Activated T-cell treated with anti-CD3 and anti-CD28 coated beads, Interleukin-2, amount 50 U/mL, for 72 hours (primary cell): ENCODE measurements at places on chromosomes 11 and 22. TPM values are rescaled to one million over a fixed set of nuclear protein-coding genes. Genes with fewer than 3 reads are reported as not detected.

The SLC22A6 gene
- total RNA-seq = not detected

The GVQW3 gene
- 3.6 TPM for total RNA-seq

The KAT5 gene
- total RNA-seq = 105 TPM

The C11orf42 gene
- total RNA-seq = not detected

DNA sequence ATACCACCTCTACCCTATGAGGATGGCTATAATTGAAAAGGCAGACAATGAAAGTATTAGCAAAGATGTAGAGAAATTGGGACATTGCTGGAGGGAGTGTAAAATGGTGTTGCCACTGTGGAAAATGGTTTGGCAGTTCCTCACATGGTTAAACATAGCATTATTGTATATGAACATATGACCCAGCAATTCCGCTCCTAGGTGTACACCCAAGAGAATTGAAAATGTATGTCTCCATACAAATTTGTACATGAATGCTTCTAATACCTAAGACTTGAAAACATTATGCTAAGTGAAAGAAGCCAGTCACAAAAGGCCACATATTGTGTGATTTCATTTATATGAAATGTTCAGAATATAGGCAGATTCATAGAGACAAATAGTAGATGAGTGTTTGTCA is 10.0 kb downstream of the SLCO2B1 start:
- H3K27me3 ChIP-seq = no peaks in the 10 kb centered on the region
- H3K4me1 ChIP-seq = peaks cover 6% of the 10 kb centered on the region
- H3K27ac ChIP-seq = no peak overlapping the region
- no peaks in the 10 kb centered on the region for H3K36me3 ChIP-seq
- no peak for DNase-seq
- no peak overlapping the region for H3K4me3 ChIP-seq

DNA sequence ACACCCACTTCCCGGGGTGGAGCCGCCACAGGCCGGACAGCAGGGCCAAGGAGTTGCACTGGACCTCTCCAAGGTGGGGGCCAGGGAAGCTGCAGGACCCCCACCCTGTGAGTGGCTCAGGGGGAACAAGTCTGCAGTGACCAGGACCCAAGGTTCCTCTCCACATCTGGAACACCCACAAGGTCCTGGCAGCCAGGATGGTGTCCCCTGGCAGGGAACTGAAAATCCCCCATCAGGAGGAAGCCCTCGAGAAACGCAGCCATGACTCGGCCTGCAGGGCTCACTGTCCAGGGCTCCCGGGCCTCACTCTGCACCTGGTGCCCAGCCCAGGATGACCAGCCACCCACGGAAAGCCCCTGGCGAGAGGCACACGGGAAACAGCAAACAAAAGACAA is 11.5 kb downstream of the RNH1 start:
- peak overlapping the region; percentile 66 for H3K27ac ChIP-seq
- peaks cover 6% of the 10 kb centered on the region for H3K4me1 ChIP-seq
- no peak for DNase-seq
- H3K36me3 ChIP-seq = peaks cover 15% of the 10 kb centered on the region
- H3K4me3 ChIP-seq = no peak overlapping the region

GRCh38 chr11:125874556-125875124 is 12.8 kb upstream of the HYLS1 start:
- no peaks in the 10 kb centered on the region for H3K4me1 ChIP-seq
- DNase-seq = peak; percentile 49
- no peaks in the 10 kb centered on the region for H3K27me3 ChIP-seq
- H3K4me3 ChIP-seq = no peak overlapping the region

DNA sequence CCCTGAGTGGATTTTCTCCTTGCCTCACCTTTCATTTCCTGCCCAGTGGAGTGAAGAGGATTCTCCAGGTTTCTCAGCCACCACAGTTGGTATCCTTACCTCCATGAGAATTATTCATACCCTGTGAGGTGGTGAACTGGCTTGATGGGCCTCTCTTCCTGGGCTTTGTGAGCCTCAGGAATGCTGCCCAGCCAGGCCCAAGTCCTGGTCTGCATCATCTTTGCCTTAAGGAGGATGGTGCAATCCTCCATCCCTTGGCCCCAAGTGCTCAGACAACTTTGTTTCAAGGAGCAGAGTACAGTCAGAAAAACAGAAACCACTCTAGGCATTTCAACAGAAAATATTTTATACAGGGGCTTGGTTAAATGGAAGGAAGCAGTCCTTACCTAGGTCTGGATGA is 114.2 kb upstream of the CADM1 start:
- no peaks in the 10 kb centered on the region for H3K4me1 ChIP-seq
- no peak overlapping the region for H3K4me3 ChIP-seq
- H3K27me3 ChIP-seq = peaks cover 6% of the 10 kb centered on the region

DNA sequence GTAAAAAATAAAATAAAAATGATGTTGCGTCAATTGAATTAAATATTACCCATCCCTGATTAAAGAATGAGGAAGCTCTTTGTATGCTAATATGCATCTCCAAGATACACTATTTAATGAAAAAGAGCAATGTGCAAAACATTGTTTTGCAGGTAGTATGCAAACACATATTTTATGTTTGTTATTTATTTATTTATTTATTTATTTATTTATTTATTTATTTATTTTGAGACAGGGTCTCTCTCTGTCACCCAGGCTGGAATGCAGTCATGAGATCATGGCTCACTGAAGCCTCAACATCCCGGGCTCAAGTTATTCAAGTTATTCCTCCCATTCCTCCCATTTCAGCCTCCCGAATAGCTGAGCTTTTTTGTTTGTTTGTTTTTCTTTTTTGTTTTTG is 7.2 kb upstream of the CHST1 start:
- no peaks in the 10 kb centered on the region for H3K4me1 ChIP-seq
- no peaks in the 10 kb centered on the region for H3K36me3 ChIP-seq
- H3K27me3 ChIP-seq = peaks cover 6% of the 10 kb centered on the region
- no peak for DNase-seq

DNA sequence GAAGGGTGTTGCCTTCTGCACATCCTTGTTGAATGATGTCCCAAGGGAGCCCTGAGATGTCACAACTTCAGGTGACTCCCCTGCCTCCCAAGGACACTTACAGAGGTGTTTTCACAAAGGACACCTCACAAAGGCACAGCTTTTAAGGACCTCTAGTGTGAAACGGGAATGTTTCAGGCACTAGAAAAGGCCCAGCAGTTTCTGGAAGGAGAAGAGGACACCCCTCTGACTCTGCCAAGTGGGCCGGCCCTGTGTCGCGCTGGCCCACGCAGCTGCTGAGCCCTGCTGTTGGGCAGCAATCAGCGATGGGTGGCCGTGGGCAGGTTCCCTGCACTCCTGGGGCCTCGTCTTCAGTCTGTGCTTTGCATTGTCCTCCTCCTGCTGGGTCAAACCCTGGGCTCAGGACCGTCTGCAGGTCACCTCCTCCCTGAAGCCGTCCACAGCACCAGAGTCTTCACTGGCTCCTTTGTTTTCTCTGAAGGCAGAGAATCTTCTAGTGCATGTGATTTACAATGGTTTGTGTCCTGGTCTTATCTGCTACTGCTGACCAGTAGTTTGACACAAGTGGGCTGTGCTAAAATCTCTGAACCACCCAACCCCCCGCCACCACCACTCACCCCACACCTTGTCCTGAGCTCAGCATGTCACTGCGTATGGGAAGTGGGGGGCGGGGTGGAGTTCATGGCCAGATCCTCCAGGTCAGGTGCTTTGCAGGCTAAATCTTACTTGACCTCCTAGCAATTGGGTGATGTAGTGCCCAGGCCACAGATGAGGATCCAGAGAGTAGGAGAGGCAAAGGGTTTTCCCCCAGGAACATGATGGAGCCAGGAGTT is 3.2 kb downstream of the LINC01488 start:
- DNase-seq = no peak
- H3K36me3 ChIP-seq = no peaks in the 10 kb centered on the region
- H3K27ac ChIP-seq = no peak overlapping the region
- H3K4me3 ChIP-seq = no peak overlapping the region
- no peaks in the 10 kb centered on the region for H3K27me3 ChIP-seq

GRCh38 chr22:42270176-42270509 is 310 bp downstream of the TCF20 start:
- H3K4me3 ChIP-seq = peak overlapping the region; percentile 98
- DNase-seq = no peak
- H3K36me3 ChIP-seq = peaks cover 3% of the 10 kb centered on the region

- H3K27ac ChIP-seq = peak overlapping the region; percentile 18
- H3K4me1 ChIP-seq = peaks cover 87% of the 10 kb centered on the region
These were observed 3.1 kb downstream of the ENDOD1 start for GRCh38 chr11:95092549-95093324.

DNA sequence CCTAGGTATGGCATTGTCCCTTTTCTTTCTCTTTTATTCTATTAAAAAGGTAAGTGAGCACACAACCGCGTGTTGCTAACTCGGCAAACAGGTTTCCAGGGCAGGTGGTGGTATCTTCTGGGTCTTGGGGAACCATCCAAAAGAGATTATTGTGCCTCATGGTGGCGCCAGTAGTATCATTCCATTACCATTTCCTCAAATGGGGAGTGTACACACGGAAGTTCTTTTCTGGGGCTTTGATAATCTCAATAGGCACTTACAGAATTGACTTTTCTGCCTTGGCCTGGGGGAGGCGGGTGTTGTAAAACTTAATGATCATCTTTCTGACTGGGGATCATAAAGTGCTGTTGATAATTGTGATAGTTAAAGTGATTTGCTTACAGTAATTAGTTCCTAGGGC is 234.1 kb downstream of the KIRREL3 start:
- DNase-seq = no peak
- no peak overlapping the region for H3K27ac ChIP-seq
- H3K27me3 ChIP-seq = no peaks in the 10 kb centered on the region
- no peaks in the 10 kb centered on the region for H3K4me1 ChIP-seq
- H3K36me3 ChIP-seq = no peaks in the 10 kb centered on the region
- no peak overlapping the region for H3K4me3 ChIP-seq

GRCh38 chr22:33519071-33519973 is 401.0 kb downstream of the LARGE1 start:
- peak; percentile 1 for DNase-seq
- H3K27ac ChIP-seq = no peak overlapping the region
- H3K27me3 ChIP-seq = no peaks in the 10 kb centered on the region
- H3K4me3 ChIP-seq = no peak overlapping the region
